ENCODE measurements at places on chromosomes 12 and 14.

GRCh38 chr12:101607894-101608293 is 13.1 kb downstream of the MYBPC1 start:
- DNase-seq, result no peak

- DNase-seq, result peak; percentile 20
These were observed 424 bp downstream of the BBOF1 start for GRCh38 chr14:74019408-74020137.

DNA sequence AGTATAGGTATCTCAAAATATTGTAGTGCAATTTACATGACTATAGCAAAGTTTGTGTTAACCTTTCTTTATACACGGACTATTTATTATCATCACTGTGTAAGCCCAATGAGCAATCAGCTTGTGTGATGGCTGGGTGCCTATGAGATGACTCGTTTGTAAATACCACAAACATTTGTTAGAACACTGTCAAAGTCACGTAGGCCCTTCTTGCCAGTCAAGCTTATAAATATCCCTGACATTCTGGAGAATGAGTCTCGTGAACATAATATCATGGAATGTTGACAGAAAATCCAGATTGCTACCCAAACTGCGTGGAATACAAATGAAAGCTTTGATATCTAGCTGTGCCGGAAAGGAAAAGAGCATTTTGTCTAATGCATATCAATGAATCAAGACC is 648.3 kb upstream of the MDGA2 start:
- no peak for DNase-seq

GRCh38 chr12:62537551-62537950 is 70.9 kb downstream of the MON2 start:
- no peak for DNase-seq

DNA sequence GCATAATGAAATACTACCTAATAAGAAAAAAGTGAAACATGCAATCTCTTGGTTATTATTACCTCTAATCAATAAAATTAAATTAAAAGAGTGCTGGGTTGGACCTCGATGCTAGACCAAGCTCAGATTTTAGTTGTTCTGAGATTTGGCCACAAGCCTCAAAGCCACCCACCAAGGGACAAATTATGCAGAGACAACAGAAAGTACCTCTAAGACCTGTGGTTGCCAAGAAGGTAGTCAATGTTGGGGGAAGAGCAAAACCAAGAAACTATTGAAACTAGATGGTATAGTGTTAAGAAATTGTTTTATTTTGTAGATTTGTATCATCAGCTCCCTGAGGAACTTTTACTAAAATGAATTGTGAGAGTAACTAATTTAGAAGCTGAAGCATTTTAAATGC is 43.8 kb upstream of the ARID2 start:
- no peak for DNase-seq

DNA sequence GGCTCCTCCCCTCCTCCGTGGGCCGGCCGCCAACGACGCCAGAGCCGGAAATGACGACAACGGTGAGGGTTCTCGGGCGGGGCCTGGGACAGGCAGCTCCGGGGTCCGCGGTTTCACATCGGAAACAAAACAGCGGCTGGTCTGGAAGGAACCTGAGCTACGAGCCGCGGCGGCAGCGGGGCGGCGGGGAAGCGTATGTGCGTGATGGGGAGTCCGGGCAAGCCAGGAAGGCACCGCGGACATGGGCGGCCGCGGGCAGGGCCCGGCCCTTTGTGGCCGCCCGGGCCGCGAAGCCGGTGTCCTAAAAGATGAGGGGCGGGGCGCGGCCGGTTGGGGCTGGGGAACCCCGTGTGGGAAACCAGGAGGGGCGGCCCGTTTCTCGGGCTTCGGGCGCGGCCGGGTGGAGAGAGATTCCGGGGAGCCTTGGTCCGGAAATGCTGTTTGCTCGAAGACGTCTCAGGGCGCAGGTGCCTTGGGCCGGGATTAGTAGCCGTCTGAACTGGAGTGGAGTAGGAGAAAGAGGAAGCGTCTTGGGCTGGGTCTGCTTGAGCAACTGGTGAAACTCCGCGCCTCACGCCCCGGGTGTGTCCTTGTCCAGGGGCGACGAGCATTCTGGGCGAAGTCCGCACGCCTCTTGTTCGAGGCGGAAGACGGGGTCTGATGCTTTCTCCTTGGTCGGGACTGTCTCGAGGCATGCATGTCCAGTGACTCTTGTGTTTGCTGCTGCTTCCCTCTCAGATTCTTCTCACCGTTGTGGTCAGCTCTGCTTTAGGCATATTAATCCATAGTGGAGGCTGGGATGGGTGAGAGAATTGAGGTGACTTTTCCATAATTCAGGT is at the start of gene PSEN1:
Gene PSEN1, plus strand, starts transcription at position 121 of the 839 bp plus-strand sequence. CDS start 11,513 bp downstream, outside the sequence.
- peak; percentile 97 for DNase-seq

GRCh38 chr12:68932128-68932960 is 627 bp downstream of the CPM start:
- DNase-seq, result peak; percentile 64

- DNase-seq, result peak; percentile 44
These were observed 7.1 kb upstream of the ASB8 start for GRCh38 chr12:48164451-48164850.

- DNase-seq, result no peak
These were observed 439.8 kb upstream of the OR4E1 start for GRCh38 chr14:22113401-22113800.

- DNase-seq, result no peak
These were observed 110.5 kb upstream of the FUT8 start for GRCh38 chr14:65301862-65302539.

DNA sequence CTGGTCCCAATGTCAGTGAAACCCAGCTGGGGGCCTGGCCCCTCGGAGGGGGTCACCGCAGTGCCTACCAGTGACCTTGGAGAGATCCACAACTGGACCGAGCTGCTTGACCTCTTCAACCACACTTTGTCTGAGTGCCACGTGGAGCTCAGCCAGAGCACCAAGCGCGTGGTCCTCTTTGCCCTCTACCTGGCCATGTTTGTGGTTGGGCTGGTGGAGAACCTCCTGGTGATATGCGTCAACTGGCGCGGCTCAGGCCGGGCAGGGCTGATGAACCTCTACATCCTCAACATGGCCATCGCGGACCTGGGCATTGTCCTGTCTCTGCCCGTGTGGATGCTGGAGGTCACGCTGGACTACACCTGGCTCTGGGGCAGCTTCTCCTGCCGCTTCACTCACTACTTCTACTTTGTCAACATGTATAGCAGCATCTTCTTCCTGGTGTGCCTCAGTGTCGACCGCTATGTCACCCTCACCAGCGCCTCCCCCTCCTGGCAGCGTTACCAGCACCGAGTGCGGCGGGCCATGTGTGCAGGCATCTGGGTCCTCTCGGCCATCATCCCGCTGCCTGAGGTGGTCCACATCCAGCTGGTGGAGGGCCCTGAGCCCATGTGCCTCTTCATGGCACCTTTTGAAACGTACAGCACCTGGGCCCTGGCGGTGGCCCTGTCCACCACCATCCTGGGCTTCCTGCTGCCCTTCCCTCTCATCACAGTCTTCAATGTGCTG is 11.0 kb downstream of the ZBTB39 start:
- DNase-seq, result no peak

- DNase-seq, result no peak
These were observed 5.4 kb upstream of the IPO8 start for GRCh38 chr12:30701056-30701455.

- DNase-seq, result no peak
These were observed 162.0 kb downstream of the FOXN3 start for GRCh38 chr14:89255012-89255411.

DNA sequence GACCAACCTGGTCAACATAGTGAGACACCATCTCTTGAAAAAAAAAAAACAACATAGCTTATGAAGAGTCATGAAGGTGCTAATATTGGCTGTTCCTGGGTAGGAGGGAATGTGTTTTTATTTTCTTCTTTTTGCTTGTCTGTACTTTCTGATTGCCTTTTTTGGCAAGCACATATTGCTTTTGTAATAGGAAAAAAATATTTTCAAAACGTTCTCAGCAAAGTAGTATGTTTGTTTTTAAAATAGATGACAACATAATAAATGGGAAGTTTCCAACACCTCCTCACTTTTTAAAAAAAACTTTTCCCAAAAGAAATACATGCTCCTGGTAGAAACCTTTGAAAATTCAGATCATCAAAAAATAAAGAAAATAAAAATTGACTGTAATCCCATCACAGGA is 20.9 kb downstream of the FOS start:
- DNase-seq, result no peak

DNA sequence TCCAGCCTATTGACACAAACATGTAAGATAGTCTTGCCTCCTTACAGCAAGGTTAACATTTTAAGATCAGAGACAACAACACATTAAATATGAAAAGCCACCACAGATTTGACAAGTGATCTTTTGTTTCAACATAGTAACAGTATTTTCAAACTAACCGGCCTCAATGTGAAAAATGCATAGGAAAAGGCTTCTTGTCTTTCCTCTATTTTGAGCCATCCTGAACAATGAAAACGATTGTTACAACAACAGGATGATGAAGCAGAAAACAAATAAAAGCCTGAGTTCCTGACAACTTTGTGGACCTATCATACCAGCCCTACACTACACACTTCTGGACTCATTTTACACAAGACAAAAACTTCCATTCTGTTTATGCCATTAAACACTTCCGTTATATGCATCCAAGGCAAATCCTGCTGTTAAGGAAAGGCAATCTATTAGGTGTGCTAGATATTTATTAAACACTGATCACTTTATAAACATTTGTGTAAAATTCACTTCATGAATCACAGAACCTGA is 37.3 kb downstream of the BAZ1A start:
- peak; percentile 8 for DNase-seq

- no peak for DNase-seq
These were observed 54.1 kb downstream of the BEGAIN start for GRCh38 chr14:100532906-100533655.

GRCh38 chr12:88235183-88235833 is 93.2 kb downstream of the TMTC3 start:
- DNase-seq, result no peak

DNA sequence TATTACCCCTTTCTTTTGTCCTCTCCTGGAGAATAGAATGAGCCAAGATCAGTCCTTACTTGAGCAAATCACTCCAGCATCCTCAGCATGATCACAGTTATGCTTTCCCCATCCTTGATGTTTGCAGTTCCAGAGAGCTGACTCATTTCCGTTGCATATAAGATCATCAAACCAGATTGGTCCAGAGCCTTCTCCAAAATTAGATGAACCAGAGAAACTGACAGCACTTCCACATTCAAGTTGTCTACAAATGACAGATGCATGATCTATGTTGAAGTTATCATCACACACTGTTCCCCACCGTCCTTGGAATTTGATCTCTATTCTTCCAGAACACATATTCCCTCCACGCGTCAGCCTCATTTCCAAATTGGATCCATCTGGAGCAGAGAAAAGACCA is 4.8 kb downstream of the CD163 start:
- no peak for DNase-seq

DNA sequence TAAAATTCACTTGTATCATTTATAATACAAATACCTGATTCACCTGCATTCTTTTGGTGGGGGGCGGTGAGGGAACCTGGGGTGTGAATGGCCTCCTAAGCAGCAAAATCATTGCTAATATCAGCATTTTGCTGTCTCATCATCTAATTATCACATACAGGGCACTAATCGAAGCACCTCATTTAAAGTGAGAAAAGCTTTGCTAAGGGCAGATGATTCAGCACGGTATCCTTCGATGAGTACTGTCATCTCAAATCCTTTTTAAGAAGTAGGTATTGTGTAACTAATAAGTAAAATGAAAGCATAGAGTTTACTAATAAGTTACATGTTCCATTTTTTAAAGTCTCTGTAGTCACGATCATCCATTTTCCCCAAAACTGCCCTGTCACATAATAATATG is 278.1 kb upstream of the SOX5 start:
- no peak for DNase-seq

GRCh38 chr12:10094646-10095395 is 4.0 kb downstream of the CLEC1A start:
- DNase-seq, result no peak

DNA sequence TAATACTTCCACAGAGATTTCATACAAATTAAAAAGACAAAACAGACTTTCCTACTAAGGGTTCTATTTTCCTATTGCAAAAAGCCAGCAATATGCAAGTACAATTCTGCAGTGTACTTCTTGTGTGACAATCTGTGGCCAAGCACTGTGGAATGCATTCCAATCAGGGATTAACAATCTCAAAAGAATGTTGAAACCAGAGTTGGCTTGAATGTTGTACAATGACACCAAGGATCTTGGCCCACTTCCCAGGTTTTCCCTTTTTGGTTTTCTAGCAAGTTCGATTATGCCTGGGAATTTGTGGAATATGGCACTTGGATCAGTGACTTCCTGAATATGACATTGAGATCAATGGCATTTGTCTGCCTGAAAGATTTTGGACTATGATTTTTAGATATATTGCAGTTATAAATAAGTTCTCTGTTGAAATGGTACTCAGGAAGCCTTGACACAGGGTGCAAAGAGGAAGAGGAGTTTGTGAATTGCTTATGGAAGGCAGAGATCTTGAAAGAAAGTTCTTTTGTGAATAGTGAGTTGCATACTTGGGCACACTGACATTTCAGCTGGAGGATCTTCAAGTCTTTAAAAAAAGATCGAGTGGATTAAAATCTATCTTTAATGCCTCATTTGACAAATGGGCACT is 81.4 kb upstream of the FERMT2 start:
- DNase-seq, result peak; percentile 51

Measured in midbrain (tissue), 1 donor.